SJSA1 (cell line): ENCODE measurements at places on chromosomes 5 and 9. TPM values are rescaled to one million over a fixed set of nuclear protein-coding genes. Genes with fewer than 3 reads are reported as not detected.

DNA sequence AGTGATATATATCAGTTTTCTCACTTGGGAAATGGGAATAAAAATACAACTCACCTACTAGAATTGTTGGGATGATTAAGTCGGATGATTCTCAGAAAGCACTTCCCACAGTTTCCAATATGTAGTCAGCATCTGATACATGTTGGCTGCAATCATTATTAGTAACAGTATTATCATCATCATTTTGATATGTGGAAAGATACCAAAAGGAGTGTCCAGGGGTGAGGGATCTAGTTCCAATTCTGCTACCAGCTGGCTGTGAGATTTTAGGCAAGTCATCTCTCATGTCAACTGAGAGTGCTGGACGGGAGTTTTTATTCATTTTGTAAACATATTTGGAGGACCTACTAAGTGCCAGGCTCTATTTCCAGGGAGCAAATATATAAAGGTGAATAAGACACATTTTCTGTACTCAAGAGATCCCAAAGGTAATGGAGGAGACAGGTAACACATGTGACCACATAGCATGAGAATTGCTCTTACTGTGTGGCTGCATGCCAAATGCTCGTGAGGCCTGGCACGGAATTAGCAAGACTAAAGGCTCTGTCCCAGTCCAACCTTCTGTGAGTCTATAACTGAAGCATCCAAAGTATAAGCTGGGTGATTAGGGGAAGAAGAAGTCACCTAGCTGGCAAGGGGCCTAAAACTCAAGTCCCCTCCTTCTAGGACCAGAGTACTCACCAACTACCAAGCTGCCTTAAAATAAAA lies 83.0 kb downstream of the GRIA1 start:
- peaks cover 13% of the 10 kb centered on the region for H3K4me1 ChIP-seq
- H3K27me3 ChIP-seq, result no peaks in the 10 kb centered on the region
- no peaks in the 10 kb centered on the region for H3K36me3 ChIP-seq
- H3K4me3 ChIP-seq, result no peak overlapping the region

DNA sequence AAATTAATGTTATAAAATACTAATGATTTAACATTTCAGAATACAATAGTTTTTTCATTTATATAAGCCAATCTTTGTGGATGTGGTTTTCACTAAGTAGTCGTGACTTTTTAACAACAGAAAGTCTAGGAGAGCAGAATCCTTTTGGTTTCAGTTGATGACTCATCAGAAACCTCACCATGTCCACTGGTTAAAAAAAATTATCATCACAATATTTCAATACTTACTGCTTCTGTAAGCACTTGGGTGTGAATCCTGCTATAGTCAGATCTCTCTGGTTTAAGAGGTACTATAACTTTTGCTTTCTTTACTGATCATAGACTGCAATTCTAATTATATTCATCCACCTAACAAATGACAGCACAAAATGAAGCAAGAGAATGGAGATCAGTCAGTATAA lies 77.2 kb downstream of the MRPS30 start:
- H3K4me3 ChIP-seq, result no peak overlapping the region
- H3K27ac ChIP-seq, result no peak overlapping the region
- H3K27me3 ChIP-seq, result no peaks in the 10 kb centered on the region
- H3K36me3 ChIP-seq, result no peaks in the 10 kb centered on the region
- H3K4me1 ChIP-seq, result no peaks in the 10 kb centered on the region

DNA sequence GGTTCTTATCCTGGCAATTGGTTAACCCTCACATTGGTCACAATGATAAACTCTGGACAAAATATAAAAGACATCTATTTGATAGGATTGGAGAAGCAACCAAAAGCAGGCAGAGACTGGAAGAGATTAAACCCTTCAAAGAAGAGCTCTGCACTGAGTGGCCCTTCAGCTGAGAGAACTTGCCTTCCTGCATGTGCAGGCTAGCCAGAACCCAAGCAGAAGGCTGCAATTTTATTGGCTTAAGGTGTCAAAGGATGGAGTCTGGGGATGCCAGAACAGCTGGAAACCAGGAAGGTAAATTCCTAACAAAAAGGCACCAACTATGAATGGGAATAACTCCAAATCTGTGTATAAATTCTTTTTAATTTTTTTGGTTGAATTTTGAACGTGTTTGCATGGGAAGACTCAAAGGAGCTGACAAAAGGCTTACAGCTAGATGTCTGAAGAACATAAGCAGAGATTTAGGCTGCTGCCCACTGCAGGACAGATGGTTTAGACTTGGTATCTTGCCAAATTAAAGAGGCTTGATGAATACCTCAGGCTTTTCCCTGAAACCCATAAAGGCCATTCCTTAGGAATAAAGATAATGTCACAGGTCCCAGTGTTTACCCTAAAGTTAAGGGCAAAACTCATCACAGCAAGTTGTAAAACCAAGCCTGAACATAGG lies 66.3 kb downstream of the NR2F1 start:
- H3K4me1 ChIP-seq, result no peaks in the 10 kb centered on the region
- no peaks in the 10 kb centered on the region for H3K36me3 ChIP-seq
- H3K27ac ChIP-seq, result no peak overlapping the region
- DNase-seq, result no peak
- H3K4me3 ChIP-seq, result no peak overlapping the region
- H3K27me3 ChIP-seq, result no peaks in the 10 kb centered on the region

The FAM153A gene
- not detected in 2 replicates for total RNA-seq

DNA sequence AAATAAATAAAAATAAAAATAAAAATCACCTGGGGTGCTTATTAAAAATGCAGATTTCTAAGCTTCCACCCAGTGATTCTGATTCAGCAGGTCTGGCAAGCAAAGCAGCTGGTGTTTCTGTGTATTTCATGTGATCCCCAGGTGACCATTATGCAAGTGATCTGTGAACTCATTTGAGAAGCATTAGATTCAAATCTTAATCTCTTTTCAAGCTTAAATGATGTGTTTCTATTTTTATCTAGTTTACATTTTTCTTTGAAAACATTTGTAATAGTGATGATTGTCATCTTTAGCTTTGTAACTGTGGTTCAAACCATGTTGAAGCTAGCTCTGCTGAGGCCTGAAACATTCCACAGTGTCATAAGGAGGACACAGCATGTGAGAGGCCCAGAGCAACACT lies 804.8 kb upstream of the ZNF608 start:
- H3K36me3 ChIP-seq, result no peaks in the 10 kb centered on the region
- H3K4me1 ChIP-seq, result peaks cover 16% of the 10 kb centered on the region
- no peak overlapping the region for H3K4me3 ChIP-seq
- H3K27ac ChIP-seq, result no peak overlapping the region
- no peaks in the 10 kb centered on the region for H3K27me3 ChIP-seq

DNA sequence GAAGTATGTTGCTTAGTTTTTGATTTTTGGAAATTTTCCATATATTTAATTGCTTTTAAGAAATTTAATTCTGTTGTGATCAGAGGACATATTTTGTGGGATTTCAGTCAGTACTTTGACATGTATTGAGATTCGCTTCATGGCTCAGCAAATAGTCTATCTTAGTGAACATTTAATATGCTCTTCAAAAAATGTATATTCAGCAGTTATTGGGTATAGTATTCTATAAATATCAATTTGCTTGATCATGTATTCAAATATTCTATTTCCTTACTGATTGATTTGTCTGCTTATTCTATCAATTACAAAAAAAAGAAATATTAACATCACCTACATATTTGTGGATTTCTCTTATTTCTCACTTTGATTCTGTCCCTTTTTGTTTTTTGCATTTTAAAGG lies 79.5 kb upstream of the HAND1 start:
- no peak overlapping the region for H3K4me3 ChIP-seq
- H3K27me3 ChIP-seq, result peaks cover 23% of the 10 kb centered on the region
- no peaks in the 10 kb centered on the region for H3K4me1 ChIP-seq
- H3K27ac ChIP-seq, result no peak overlapping the region

The FCN2 gene
- not detected in 2 replicates for total RNA-seq

GRCh38 chr5:151947931-151948608 lies 23.4 kb upstream of the GLRA1 start:
- 0 out of 2 replicates have a peak, but pooled peaks cover 2% of the 10 kb centered on the region for H3K27me3 ChIP-seq
- no peak overlapping the region for H3K4me3 ChIP-seq
- H3K36me3 ChIP-seq, result no peaks in the 10 kb centered on the region
- no peak overlapping the region for H3K27ac ChIP-seq

The GKAP1 gene
- 0.37 and 19.0 TPM in 2 replicates for total RNA-seq

The BTNL9 gene
- total RNA-seq, result not detected in 2 replicates

The LEAP2 gene
- total RNA-seq, result 0.37 and 5.5 TPM in 2 replicates

GRCh38 chr5:147701468-147701867 lies 81.1 kb downstream of the JAKMIP2 start:
- H3K36me3 ChIP-seq, result no peaks in the 10 kb centered on the region
- no peak for DNase-seq
- H3K4me1 ChIP-seq, result no peaks in the 10 kb centered on the region
- H3K4me3 ChIP-seq, result no peak overlapping the region
- no peak overlapping the region for H3K27ac ChIP-seq

DNA sequence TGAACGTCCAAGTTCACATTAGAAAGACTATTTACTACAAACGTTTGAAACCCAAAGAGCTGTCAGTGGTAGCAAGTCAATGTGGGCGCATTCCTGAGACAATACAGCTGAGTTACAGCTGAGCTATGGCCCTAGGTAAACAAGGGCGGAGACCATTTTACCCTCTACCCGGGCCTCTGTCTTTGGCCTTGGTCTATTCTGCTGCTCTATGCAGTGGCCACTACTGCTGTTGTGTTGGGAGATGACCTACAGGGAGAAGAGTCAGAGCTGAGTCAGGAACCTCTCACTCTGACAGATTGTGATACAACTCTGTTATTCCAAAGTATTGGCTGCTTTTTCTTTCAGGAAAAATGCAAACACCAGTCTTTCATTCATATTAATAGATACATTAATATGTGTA lies 700.6 kb downstream of the SEMA5A start:
- no peak overlapping the region for H3K4me3 ChIP-seq
- H3K27ac ChIP-seq, result no peak overlapping the region
- peaks cover 25% of the 10 kb centered on the region for H3K4me1 ChIP-seq
- DNase-seq, result no peak
- no peaks in the 10 kb centered on the region for H3K27me3 ChIP-seq

The DPYSL3 gene
- total RNA-seq, result 125 and 156 TPM in 2 replicates

The IFNA13 gene
- total RNA-seq, result not detected in 2 replicates

GRCh38 chr5:135503871-135504270 lies 31.9 kb downstream of the NEUROG1 start:
- DNase-seq, result no peak
- H3K27ac ChIP-seq, result no peak overlapping the region

The ENHO gene
- total RNA-seq, result not detected in 2 replicates

DNA sequence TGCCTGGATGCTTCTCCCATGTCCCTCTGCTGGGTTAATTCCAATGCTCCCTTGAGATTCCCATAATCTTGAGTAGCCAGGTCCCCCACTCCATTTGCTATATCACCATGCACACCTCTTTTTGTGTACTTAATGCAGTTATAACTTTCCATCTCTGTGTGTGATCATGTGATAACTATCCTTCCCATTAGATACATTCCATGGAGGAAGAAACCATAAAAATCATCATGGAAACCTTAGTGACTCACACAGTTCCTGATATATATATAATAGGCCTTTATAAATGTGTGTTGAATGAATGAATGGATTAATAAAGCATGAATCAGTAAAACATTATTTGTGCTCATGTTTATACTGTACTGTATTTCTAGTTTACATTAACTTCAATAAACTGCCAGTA lies 104.6 kb downstream of the PCSK5 start:
- peaks cover 36% of the 10 kb centered on the region for H3K4me1 ChIP-seq
- H3K4me3 ChIP-seq, result no peak overlapping the region
- no peaks in the 10 kb centered on the region for H3K27me3 ChIP-seq
- peak overlapping the region; percentile 21; the same call in 1 of the 2 replicates for H3K27ac ChIP-seq
- DNase-seq, result no peak

- no peak overlapping the region for H3K4me3 ChIP-seq
- peaks cover 17% of the 10 kb centered on the region for H3K4me1 ChIP-seq
- H3K27ac ChIP-seq, result no peak overlapping the region
- H3K36me3 ChIP-seq, result no peaks in the 10 kb centered on the region
- no peak for DNase-seq
Measured at GRCh38 chr9:95175523-95175922, 142.0 kb downstream of the FANCC start.

- DNase-seq, result no peak
- no peak overlapping the region for H3K27ac ChIP-seq
- no peaks in the 10 kb centered on the region for H3K27me3 ChIP-seq
- no peak overlapping the region for H3K4me3 ChIP-seq
Measured at GRCh38 chr9:136385015-136385414, 11.5 kb upstream of the CARD9 start.

The SLC34A3 gene
- total RNA-seq, result not detected in 2 replicates

DNA sequence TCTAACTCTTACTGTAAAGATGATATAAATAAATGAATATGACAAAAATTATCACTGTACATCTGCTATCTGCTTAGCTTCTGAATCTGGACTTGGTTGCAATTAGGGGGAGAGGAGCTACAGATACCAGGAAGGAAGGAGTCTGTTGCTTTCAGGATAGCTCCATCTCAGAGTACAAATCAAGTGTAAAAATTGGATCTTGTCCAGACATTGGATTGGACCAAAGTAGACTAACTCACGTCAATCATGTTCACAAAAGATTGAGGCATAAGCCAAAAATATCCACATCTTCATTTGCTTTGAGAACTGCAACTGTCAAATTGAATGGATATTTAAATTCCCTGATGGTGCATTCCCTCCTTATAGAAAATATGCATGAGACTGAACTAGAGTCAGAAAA lies 8.8 kb upstream of the OR1Q1 start:
- H3K27me3 ChIP-seq, result no peaks in the 10 kb centered on the region
- no peaks in the 10 kb centered on the region for H3K36me3 ChIP-seq
- no peak overlapping the region for H3K27ac ChIP-seq
- no peak overlapping the region for H3K4me3 ChIP-seq
- DNase-seq, result no peak

The TMC1 gene
- 0.06 and 0.84 TPM in 2 replicates for total RNA-seq

DNA sequence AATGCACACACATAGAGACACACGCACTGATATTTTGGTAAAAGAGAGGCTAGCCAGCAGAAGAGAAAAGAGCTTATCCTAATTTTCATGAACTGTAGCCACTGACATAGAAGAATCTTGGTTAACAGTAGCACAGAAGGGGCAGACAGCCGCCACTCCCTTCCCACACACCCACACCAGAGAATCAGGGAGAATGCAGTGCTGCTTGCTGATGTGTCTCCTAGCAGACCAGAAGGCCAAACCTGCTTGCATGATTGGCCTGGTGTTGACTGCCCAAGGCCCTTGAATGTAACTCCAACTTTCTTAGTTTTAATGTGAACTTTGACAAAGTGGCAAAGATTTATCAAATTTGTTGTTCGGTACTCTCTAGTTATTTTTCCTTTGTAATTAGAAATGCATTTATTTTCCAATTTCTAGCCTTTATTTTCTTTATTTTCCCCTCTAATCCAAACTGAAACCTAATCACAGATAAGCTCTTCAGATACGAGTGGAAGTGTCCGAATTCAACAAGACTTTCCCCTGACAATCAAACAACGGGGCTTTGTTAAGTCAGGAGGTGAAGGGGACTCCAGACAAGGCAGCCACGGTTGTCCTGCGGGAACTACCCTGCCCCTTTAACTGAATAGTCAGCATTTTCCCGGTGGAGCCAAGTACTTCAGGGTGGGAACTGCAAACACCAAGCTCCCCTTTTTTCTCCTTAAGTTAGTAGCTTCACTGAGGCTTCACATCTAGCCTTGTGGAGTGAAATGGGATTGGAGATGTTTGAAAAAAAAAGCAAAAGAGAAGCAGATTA lies 81.9 kb upstream of the CTSL start:
- H3K36me3 ChIP-seq, result peaks cover 95% of the 10 kb centered on the region
- peaks cover 30% of the 10 kb centered on the region for H3K4me1 ChIP-seq
- no peak overlapping the region for H3K4me3 ChIP-seq
- DNase-seq, result no peak
- H3K27me3 ChIP-seq, result no peaks in the 10 kb centered on the region
